ENCODE measurements at places on chromosomes 2 and 18.

DNA sequence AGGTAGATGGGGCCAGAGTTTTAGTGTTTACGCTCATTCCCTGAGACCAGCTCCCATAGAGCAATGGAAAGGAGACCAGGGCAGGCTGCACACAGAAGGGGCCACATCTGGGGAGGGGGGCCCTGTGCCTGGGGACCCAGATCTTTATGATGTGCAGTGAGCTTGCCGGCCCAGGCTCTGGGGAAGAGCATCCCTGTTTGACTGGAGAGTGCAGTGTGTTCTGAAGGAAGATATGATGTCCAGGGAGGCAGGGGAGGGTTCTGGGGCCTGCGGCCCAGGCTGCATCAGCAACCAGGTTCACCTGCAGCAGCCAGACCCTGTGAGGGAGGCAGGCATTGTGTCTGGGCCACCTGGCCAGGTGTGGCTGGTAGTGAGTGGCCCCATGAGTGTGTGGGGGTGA is 13.8 kb downstream of the TPO start:
- H3K27me3 ChIP-seq = no peaks in the 10 kb centered on the region
- H3K27ac ChIP-seq = no peak overlapping the region
- H3K4me3 ChIP-seq = no peak overlapping the region
- DNase-seq = no peak
- H3K4me1 ChIP-seq = no peaks in the 10 kb centered on the region

DNA sequence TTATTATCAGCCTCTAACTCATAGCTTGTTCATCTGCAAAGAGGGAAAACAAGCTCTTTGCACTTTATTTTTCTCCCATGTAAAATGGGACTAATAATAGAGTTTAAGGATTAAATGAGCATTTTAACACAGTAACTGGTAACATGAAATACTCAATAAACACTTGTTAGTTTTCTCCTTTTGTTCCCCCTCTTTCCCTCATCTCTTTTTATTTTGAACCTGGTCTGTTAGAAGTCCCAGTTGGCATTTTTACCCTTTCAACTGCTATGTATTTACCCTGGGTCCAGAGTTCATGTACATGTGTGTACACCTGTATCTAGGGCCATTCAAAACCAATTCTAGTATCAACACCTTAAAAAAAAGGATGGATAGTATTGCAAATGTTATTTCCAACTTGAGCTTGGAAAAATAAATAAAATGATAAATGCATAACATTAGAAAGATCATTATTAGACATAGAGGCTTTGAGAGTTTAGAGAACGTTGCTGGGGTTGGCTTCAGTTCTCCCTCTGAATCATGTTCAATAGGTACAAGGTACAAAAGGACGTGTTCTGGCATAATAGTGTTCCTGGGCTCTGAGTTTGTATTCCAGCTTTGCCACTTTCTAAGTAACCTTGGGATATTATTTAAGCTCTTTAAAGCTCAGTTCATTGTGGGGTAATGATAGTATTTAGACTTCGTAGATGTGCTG is 5.2 kb upstream of the VPS54 start:
- DNase-seq = no peak
- H3K27ac ChIP-seq = no peak overlapping the region
- no peaks in the 10 kb centered on the region for H3K36me3 ChIP-seq
- H3K27me3 ChIP-seq = no peaks in the 10 kb centered on the region
- no peak overlapping the region for H3K4me3 ChIP-seq

DNA sequence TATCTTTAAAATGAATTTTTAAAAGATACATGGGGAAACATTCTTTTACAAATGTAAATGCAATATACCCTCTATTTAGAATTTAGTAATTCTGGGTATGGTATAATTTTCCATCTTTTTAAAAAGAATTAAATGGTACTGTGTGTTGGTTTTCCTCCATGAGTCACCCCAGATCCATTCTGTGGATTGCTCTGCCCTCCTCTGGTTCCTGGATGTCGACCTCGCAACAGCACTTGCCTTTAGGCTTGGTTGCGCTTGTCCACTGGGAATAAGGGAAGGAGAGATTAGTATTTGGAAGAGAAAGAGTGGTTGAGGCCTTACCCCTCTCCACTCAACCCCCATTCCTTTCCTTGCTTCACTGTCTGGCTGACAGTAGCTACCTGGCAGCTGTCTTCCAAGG is 90.4 kb downstream of the FTCDNL1 start:
- no peak for DNase-seq
- peaks cover 9% of the 10 kb centered on the region for H3K4me1 ChIP-seq
- no peak overlapping the region for H3K4me3 ChIP-seq

GRCh38 chr2:112310906-112311305 is 35.5 kb downstream of the ZC3H6 start:
- H3K36me3 ChIP-seq = no peaks in the 10 kb centered on the region
- H3K4me3 ChIP-seq = no peak overlapping the region
- H3K4me1 ChIP-seq = peaks cover 3% of the 10 kb centered on the region
- no peak for DNase-seq
- no peaks in the 10 kb centered on the region for H3K27me3 ChIP-seq

GRCh38 chr2:8541223-8541622 is 140.6 kb upstream of the ID2 start:
- no peak overlapping the region for H3K4me3 ChIP-seq
- H3K4me1 ChIP-seq = peaks cover 41% of the 10 kb centered on the region
- H3K27me3 ChIP-seq = no peaks in the 10 kb centered on the region
- no peak for DNase-seq
- no peaks in the 10 kb centered on the region for H3K36me3 ChIP-seq
- H3K27ac ChIP-seq = peak overlapping the region; percentile 9

- DNase-seq = no peak
- no peaks in the 10 kb centered on the region for H3K27me3 ChIP-seq
- H3K4me1 ChIP-seq = no peaks in the 10 kb centered on the region
These were observed 7.2 kb downstream of the PMS1 start for GRCh38 chr2:189791338-189792042.

DNA sequence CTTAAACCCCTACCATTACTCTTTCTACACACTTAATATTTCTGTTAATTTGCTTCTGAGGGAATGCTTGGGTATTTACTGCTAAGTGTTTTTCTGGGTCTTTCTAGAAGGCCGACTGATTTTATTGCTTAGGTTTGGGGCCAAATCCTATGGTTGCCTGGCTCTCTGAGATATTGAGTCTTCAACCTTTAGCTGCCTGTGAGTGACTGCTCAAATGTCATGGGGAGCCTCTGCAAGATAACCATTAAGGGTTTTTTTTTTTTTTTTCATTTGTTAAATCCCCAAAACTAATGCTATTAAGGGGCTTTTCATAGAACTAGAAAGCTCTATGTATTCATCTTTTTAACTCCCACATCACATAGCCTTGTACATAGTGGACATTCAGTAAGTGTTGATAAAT is 5.0 kb downstream of the OSBPL6 start:
- H3K4me3 ChIP-seq = no peak overlapping the region
- H3K27me3 ChIP-seq = peaks cover 3% of the 10 kb centered on the region
- H3K4me1 ChIP-seq = 0 out of 2 replicates have a peak, but pooled peaks cover 5% of the 10 kb centered on the region
- no peak for DNase-seq
- no peak overlapping the region for H3K27ac ChIP-seq
- H3K36me3 ChIP-seq = no peaks in the 10 kb centered on the region

DNA sequence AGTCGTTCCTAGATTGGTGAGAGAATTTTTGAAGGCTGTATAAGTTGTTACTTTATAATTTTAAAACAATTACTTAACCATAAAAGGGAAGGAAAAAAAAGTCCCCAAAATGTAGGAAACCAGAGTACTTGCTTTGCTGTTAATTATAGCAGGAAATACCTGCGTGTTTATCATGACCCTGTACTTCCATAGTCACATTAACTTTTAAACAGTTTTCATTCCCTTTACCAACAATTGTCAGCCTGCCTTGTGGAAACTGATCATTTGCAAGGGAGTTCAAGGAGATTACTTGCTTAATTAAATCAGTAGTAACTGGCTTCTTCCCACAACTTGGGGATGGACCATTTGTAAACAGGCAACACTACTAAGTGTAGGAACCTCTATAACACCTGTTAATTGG is 6.4 kb upstream of the ITPRID2 start:
- DNase-seq = no peak
- no peaks in the 10 kb centered on the region for H3K27me3 ChIP-seq
- H3K36me3 ChIP-seq = no peaks in the 10 kb centered on the region
- no peak overlapping the region for H3K4me3 ChIP-seq
- no peaks in the 10 kb centered on the region for H3K4me1 ChIP-seq

DNA sequence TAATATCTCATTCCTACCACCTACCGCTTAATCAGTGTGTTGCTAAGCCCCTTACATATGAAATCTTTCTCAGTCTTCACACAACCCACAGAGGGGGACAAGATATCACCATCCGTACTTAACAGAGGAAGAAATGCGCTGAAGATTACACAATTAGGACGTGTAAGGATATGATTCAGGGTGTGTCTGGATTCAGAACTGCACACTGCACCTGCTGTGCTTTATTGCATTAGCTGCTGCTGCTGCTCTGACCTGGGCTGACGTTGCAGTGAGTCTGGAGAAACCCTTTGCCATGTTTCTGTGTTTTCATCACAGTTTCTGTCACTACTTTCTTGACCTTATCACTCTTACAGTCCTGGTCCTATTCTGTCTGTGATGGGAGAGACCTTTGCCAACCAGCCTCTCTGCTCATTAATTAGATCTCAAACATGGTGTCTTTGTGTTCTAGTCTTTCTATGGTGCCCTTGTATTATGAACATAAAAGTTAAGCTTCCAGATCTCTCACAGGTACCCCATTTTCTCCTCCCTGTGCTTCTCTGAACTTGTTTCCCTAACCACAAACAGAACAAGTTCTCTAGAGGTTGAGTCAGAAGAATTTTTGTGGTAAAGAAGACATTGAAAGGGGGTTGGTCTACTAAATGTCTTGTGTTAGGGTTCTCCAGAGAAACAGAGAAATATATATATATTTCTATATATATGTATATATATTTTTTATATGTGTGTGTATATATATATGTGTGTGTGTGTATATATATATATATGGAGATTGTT is 92.9 kb upstream of the CYP1B1 start:
- no peaks in the 10 kb centered on the region for H3K36me3 ChIP-seq
- no peak overlapping the region for H3K4me3 ChIP-seq
- H3K27me3 ChIP-seq = no peaks in the 10 kb centered on the region
- H3K4me1 ChIP-seq = no peaks in the 10 kb centered on the region

- H3K4me3 ChIP-seq = no peak overlapping the region
- H3K27ac ChIP-seq = no peak overlapping the region
- H3K36me3 ChIP-seq = no peaks in the 10 kb centered on the region
- no peaks in the 10 kb centered on the region for H3K27me3 ChIP-seq
These were observed 548.0 kb upstream of the SOX11 start for GRCh38 chr2:5144159-5144558.

GRCh38 chr2:144849612-144850011 is 329.7 kb upstream of the ZEB2 start:
- H3K4me1 ChIP-seq = no peaks in the 10 kb centered on the region
- H3K27me3 ChIP-seq = no peaks in the 10 kb centered on the region
- H3K27ac ChIP-seq = no peak overlapping the region
- no peak overlapping the region for H3K4me3 ChIP-seq
- no peak for DNase-seq

DNA sequence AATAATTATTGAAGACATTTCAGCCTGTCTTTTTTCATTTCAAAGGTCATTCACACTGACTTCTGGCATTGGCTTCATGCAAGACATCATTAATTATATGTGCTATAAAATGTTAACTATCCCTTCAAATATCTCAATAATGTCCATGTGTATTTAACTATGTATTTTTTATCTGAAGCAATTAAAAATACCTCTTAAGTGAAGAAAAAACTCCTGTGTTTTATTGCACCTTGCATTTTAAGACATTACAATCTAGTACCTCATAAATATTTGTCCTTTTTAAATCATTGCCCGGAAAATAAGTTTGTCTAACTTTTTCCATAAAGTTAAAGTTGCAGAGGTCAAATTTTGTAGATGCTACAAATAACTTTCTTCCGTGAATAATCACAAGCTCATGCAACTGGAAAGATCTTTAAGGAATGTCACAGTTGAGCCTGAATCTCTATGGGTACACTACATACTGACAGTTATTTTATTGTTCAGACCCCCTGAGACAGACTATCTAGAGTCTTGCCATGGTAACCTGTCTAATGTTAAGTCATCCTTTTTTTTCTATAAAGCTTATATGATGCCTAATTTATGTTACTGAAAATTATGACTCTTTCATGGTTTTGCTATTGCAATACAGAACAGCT is 38.4 kb upstream of the COBLL1 start:
- H3K27ac ChIP-seq = no peak overlapping the region
- no peak for DNase-seq
- no peaks in the 10 kb centered on the region for H3K27me3 ChIP-seq

GRCh38 chr2:102848366-102848839 is 86.6 kb downstream of the TMEM182 start:
- no peaks in the 10 kb centered on the region for H3K27me3 ChIP-seq
- H3K36me3 ChIP-seq = no peaks in the 10 kb centered on the region
- H3K4me1 ChIP-seq = no peaks in the 10 kb centered on the region
- H3K27ac ChIP-seq = no peak overlapping the region

DNA sequence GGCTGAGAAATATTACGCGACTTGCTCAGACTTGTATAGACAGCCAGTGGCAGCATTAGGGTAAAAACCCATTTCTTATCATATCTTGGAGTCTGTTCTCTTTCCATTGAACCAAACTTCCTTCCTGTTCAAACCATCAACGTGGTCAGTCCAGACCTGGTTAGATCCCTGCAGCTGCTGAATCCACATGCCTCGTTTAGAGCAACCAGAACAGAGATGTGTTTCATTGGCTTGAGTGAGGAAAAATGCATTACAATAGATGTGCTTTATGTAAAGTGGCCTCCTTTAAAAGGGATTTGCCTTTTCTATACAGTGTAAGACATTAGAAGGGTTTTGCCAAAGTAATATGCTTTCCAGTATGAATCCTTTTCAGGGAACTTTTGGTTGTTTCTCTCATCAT is 232.4 kb downstream of the MEIS1 start:
- H3K4me3 ChIP-seq = no peak overlapping the region
- H3K27ac ChIP-seq = no peak overlapping the region
- H3K4me1 ChIP-seq = no peaks in the 10 kb centered on the region
- no peaks in the 10 kb centered on the region for H3K36me3 ChIP-seq
- H3K27me3 ChIP-seq = no peaks in the 10 kb centered on the region

GRCh38 chr18:48034651-48035555 is 104.4 kb upstream of the SMAD2 start:
- H3K4me1 ChIP-seq = no peaks in the 10 kb centered on the region
- H3K27ac ChIP-seq = no peak overlapping the region

GRCh38 chr2:15746703-15747550 is 155.3 kb downstream of the DDX1 start:
- H3K36me3 ChIP-seq = no peaks in the 10 kb centered on the region
- H3K27me3 ChIP-seq = no peaks in the 10 kb centered on the region
- peak overlapping the region; percentile 93 for H3K27ac ChIP-seq

GRCh38 chr2:200747668-200748618 is 63.8 kb upstream of the BZW1 start:
- no peaks in the 10 kb centered on the region for H3K27me3 ChIP-seq
- H3K27ac ChIP-seq = peak overlapping the region; percentile 90
- H3K4me1 ChIP-seq = peaks cover 50% of the 10 kb centered on the region
- H3K4me3 ChIP-seq = no peak overlapping the region
- no peaks in the 10 kb centered on the region for H3K36me3 ChIP-seq
